AG04450 (cell line): ENCODE measurements at places on chromosomes 5 and 9. TPM values are rescaled to one million over a fixed set of nuclear protein-coding genes. Genes with fewer than 3 reads are reported as not detected.

DBH gene
- polyA plus RNA-seq, result not detected in 2 replicates

DNA sequence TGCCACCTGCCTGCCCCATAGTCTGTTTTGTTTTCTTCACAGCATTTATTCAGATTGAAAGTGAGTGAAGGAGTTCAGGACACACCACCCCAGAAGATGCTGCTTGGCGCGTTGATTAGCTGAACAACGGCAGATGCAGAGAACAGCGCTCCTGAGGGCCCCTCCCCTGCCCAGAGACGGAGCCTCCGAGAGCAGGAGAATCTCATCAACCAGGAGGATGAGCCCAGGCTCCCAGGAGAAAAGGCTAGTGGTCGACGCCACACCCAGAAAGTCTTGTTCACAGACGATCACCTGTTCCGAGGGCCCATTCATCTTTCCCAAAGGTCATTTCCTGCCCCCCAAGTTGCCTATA lies 180.4 kb upstream of the PPP1R26 start:
- no peak for DNase-seq

SPAG8 gene
- 0.56 and 0.58 TPM in 2 replicates for polyA plus RNA-seq

GRCh38 chr9:385818-386398 lies 171.2 kb downstream of the DOCK8 start:
- peak; percentile 6 for DNase-seq

FABP6 gene
- polyA plus RNA-seq, result not detected in 2 replicates

- DNase-seq, result peak; percentile 29
Measured at GRCh38 chr5:56206126-56206910, 26.8 kb downstream of the ANKRD55 start.

PALM2AKAP2 gene
- 4.6 and 5.0 TPM in 2 replicates for polyA plus RNA-seq

GRCh38 chr9:121645003-121645402 lies 6.4 kb upstream of the DAB2IP start:
- no peak for DNase-seq
